Glutamatergic neuron (in vitro differentiated cells): ENCODE measurements at places on chromosomes 1 and 21. TPM values are rescaled to one million over a fixed set of nuclear protein-coding genes. Genes with fewer than 3 reads are reported as not detected.

DNA sequence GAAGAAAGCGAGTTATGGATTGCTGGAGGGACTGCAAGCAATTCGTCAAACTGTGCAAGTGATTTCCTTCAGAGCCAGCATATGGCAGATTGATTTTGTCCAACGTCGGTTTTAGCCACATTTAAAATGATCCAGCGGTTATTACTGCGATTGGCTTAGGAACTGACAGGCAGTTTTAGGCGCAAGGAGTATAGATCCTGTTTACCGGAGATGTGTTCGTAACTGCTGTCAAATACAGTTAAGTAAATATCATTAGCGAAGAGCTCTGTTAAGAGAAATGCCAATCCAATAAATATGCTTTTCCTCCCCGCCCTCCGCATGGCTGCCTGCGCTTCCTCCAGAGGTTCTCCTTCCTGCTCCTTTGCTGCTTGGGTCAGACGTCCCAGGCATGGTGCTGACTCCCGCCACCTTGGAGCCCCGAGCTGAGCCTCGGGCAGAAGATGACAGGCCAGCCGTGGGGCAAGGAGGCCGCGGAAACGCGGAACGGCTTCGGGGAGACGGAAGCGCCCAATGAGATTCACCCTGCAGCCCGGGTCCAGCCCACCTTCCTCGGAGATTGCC lies 9.4 kb upstream of the BARHL2 start:
- H3K27ac ChIP-seq: no peak overlapping the region
- H3K36me3 ChIP-seq: no peaks in the 10 kb centered on the region
- H3K4me3 ChIP-seq: peak overlapping the region; percentile 92
- H3K27me3 ChIP-seq: peaks cover 39% of the 10 kb centered on the region

DNA sequence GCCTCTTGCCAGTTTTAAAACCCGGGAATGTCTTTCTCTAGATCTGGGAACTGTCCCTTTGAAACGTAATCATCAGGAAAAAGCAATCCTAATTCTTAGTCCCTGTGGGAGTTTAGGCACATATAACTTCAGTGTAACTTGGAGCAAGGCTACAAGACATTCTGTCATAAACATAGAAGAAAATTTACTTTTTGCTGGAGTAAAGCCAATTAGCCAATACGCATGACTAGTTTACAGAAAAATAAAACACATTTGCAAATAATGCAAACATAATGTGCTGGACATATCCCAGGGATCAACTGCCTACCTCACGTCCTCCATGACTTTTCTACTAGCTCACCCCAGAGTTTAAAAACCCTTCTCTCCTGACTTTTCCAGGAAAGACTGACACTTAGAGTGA lies 970.6 kb downstream of the MRPL39 start:
- no peaks in the 10 kb centered on the region for H3K36me3 ChIP-seq
- no peaks in the 10 kb centered on the region for H3K4me1 ChIP-seq
- no peaks in the 10 kb centered on the region for H3K27me3 ChIP-seq
- no peak overlapping the region for H3K4me3 ChIP-seq

DNA sequence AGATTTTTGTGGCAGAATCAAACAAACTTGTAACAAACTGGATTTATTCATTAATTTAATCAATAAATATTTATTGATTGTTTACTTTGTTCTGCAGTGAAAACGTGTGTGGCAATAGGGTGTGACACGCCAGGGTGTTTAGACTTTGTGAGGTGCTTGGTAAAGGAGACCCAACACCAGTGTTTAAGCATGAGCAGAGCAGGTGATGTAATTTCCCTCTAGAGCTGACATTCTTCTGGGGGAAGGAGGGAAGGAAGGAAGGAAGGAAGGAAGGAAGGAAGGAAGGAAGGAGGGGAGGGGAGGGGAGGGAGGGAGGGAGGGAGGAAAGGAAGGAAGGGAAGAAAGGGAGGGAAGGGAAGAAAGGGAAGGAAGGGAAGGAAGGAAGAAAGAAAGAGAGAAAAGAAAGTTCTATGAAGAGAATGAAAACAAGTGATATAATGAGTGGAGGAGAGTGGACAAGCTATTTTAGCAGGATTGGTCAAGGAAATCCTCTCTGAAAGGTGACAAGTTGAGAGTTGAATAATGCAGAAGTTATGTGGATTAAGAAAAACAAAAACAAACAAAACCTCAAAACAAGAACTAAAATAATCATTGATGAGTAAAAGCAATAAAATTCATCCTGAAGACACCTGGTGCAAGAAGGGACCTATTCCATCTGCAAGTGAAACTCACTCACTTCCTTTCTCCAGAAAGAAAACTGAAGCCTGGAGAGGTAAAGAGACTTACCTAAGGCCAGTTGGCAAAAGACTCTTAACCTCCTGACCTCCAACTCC lies 60.8 kb downstream of the TSEN15 start:
- H3K36me3 ChIP-seq: peaks cover 3% of the 10 kb centered on the region
- no peak for DNase-seq
- no peaks in the 10 kb centered on the region for H3K27me3 ChIP-seq
- no peaks in the 10 kb centered on the region for H3K4me1 ChIP-seq

- no peak overlapping the region for H3K4me3 ChIP-seq
- H3K27ac ChIP-seq: no peak overlapping the region
- DNase-seq: no peak
- H3K27me3 ChIP-seq: no peaks in the 10 kb centered on the region
These were observed 49.5 kb upstream of the TENT5C start for GRCh38 chr1:117556341-117556740.

DNA sequence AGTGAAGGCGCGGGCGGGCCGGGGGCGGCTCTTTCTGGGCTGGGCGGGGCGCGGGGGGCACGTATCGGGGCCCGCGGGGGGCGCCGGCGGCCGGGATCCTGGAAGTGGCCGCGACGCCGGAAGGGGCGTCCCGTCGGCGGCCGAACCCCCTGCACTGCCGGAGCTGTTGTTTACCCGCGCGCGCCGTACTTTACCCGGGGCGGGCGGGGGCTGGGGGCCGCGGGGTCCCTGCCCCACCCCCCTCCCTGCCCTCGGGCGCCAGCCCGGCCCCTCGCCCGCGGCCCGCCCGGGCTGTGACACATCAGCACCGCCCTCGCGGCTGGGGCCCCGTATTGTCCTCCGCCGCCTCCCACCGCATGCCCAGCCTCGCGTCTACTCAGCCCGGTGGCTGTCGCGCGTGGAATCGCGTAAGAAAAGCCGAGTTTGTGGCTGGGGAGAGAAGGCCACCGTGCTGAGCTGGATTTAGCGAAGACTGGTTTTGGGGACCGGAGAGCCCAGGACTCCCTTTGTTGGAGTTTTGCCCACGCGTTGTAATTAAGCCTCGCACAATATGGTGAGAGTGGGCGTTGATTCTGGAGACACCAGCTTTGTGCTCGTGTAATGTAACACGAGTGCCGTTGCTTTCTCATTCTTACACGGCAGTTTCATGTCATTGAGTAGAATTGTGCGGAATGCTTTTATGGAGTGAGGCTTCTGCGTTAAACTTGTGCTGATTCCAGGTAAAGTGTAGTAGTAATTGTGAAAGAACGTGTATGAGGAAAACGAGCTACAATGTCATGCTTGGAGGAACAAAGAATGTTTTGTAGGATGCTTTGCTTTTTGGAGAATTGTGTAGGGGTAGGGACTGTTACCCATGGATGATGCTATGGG lies 559 bp downstream of the BACH1 start:
- H3K36me3 ChIP-seq: peaks cover 8% of the 10 kb centered on the region
- H3K4me1 ChIP-seq: peaks cover 20% of the 10 kb centered on the region
- H3K27ac ChIP-seq: peak overlapping the region; percentile 80
- H3K27me3 ChIP-seq: peaks cover 1% of the 10 kb centered on the region

DNA sequence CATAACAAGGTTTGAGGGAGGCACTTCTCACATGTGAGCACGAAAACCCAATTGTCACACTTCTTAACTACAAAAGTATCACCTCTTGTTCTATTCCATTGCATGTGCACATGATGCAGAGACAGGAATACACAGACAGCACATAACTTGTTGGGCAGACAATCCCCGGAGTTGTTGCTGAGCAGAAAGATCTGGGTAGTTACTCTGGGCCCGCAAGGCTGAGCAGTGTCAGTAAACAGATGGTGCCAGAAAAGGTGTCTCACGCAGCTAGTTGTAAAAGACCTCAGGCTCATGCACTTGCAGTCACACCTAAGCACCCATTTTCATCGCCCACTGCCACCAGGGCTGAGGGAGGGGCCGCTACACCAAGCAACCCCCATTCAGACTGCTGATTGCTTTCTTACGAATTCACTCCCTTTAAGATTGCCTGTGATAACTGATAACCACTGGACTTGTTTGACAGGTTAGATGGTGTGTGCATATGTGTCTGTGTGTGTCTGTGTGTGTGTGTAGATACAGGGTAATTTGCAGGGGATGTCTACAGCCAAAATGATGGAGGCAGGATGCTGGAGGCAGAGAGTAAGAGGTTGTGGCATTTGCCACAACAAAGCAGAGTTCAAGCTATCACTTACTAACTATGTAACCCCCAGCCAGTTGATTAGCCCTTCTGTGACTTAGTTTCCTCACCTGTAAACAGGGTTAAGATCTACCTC lies 4.2 kb downstream of the LGR6 start:
- peaks cover 4% of the 10 kb centered on the region for H3K4me1 ChIP-seq
- no peak for DNase-seq
- no peak overlapping the region for H3K27ac ChIP-seq
- H3K27me3 ChIP-seq: peaks cover 14% of the 10 kb centered on the region

GRCh38 chr1:209883341-209883971 lies 54.6 kb upstream of the SYT14 start:
- H3K4me1 ChIP-seq: peaks cover 43% of the 10 kb centered on the region
- H3K4me3 ChIP-seq: peak overlapping the region; percentile 27
- peak overlapping the region; percentile 76 for H3K27ac ChIP-seq

DNA sequence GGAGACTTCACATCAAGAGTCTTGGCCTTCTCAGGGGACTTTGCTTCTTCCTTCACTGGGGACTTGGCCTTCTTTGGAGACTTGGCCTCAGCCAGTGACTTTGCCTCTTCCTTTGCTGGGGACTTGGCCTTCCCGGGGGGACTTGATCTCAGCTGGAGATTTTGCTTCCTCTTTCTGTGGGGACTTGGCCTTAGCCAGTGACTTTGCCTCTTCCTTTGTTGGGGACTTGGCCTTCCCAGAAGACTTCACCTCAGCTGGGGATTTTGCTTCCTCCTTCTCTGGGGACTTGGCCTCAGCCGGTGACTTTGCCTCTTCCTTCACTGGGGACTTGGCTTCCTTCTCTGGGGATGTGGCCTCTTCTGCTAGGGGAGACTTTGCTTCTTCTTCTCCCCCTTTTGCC lies 13.5 kb upstream of the CD2 start:
- no peak overlapping the region for H3K27ac ChIP-seq
- H3K27me3 ChIP-seq: peaks cover 4% of the 10 kb centered on the region
- peaks cover 42% of the 10 kb centered on the region for H3K36me3 ChIP-seq
- no peak for DNase-seq
- H3K4me1 ChIP-seq: peaks cover 8% of the 10 kb centered on the region

GRCh38 chr1:69139007-69139406 lies 428.7 kb upstream of the LRRC7 start:
- H3K27me3 ChIP-seq: peaks cover 1% of the 10 kb centered on the region
- no peaks in the 10 kb centered on the region for H3K4me1 ChIP-seq
- H3K36me3 ChIP-seq: no peaks in the 10 kb centered on the region
- H3K4me3 ChIP-seq: no peak overlapping the region

GRCh38 chr1:88302843-88303486 lies 381.1 kb upstream of the PKN2 start:
- no peaks in the 10 kb centered on the region for H3K36me3 ChIP-seq
- no peaks in the 10 kb centered on the region for H3K4me1 ChIP-seq
- H3K4me3 ChIP-seq: no peak overlapping the region
- no peak for DNase-seq
- H3K27me3 ChIP-seq: no peaks in the 10 kb centered on the region
- H3K27ac ChIP-seq: no peak overlapping the region

DNA sequence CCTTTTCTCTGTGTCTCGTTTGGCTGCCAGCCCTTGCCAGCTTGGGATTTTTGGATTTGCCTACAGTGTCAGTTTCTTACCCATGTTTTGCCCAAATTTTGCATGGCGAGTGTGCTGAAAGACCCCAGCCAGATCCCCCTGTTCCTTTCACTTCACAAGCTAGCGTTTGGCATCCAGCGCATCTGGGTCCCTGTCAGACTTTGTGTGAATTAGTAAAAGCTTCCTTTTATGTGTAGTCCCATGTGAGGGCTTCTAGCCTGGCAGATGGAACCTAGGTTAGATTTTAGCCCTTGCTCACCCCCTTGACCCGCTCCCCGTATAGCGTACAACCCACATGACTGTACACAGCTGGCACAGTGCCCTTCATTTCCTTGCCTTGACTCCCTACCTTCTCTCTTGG lies 22.3 kb upstream of the GALNT2 start:
- H3K27me3 ChIP-seq: peaks cover 3% of the 10 kb centered on the region
- H3K4me1 ChIP-seq: no peaks in the 10 kb centered on the region
- peaks cover 4% of the 10 kb centered on the region for H3K36me3 ChIP-seq
- no peak overlapping the region for H3K4me3 ChIP-seq
- DNase-seq: no peak

GRCh38 chr1:193348769-193349535 lies 162.5 kb upstream of the B3GALT2 start:
- no peaks in the 10 kb centered on the region for H3K36me3 ChIP-seq
- H3K27me3 ChIP-seq: peaks cover 2% of the 10 kb centered on the region
- no peak for DNase-seq
- H3K4me1 ChIP-seq: peaks cover 18% of the 10 kb centered on the region
- H3K4me3 ChIP-seq: no peak overlapping the region

GRCh38 chr1:168138134-168138533 lies 1.4 kb upstream of the GPR161 start:
- peaks cover 11% of the 10 kb centered on the region for H3K27me3 ChIP-seq
- peak overlapping the region; percentile 94 for H3K4me3 ChIP-seq
- H3K27ac ChIP-seq: peak overlapping the region; percentile 98
- H3K36me3 ChIP-seq: no peaks in the 10 kb centered on the region
- DNase-seq: no peak

DNA sequence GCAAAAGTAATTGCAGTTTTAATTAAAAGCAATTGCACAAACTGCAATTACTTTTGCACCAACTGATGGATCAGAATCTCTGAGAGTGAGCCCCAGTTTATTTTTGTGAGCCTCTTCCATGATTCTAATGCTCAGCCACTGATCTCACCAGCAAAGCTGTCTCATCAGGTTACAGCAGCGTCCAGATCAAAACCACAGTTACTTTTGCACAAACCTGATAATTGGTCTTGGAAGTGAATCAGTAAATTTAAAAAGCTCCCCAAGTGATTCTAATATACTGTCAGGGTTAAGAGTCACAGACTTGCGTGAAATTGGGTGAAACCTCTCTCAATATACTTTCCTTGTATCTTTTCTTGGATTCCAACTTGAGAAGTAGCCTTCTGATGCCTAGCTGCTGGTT lies 13.5 kb upstream of the CR2 start:
- H3K36me3 ChIP-seq: no peaks in the 10 kb centered on the region
- H3K27me3 ChIP-seq: no peaks in the 10 kb centered on the region
- no peak overlapping the region for H3K4me3 ChIP-seq
- H3K27ac ChIP-seq: no peak overlapping the region

DNA sequence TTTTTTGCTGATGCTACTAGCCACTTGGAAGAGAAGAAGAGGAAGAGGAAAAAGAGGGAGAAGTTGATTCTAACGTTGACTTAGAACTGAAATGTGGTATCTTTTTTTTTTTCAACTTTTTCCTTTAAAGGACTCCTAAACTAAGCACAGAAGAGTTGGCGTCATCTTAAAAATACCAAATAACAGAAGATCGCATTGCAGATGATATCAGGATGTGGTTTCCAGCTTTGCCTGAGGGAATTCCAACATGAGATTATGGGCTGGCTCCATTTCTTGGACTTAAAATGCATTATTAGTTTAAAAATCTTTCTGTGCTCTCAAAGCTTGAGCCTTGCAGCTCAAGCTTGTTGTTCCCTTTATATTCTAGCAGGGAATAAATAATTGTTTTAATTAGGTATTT lies 29.8 kb downstream of the WDR3 start:
- H3K4me3 ChIP-seq: no peak overlapping the region
- H3K27ac ChIP-seq: no peak overlapping the region
- H3K4me1 ChIP-seq: no peaks in the 10 kb centered on the region

The ORC1 gene
- total RNA-seq: 3.4 TPM

The NR5A2 gene
- 2.0 TPM for total RNA-seq

The CFHR3 gene
- not detected for total RNA-seq

The VN1R5 gene
- not detected for total RNA-seq

The HAPLN2 gene
- total RNA-seq: 0.71 TPM

The CCDC185 gene
- not detected for total RNA-seq

The TRNP1 gene
- 13.9 TPM for total RNA-seq
